Cerebellar cortex (tissue), 1 donor: ENCODE measurements at places on chromosomes 11 and 22.

GRCh38 chr22:36349726-36350125 lies 38.0 kb downstream of the MYH9 start:
- no peak for DNase-seq

- no peak for DNase-seq
These were observed 21.9 kb downstream of the MRPL23 start for GRCh38 chr11:1969035-1969434.

DNA sequence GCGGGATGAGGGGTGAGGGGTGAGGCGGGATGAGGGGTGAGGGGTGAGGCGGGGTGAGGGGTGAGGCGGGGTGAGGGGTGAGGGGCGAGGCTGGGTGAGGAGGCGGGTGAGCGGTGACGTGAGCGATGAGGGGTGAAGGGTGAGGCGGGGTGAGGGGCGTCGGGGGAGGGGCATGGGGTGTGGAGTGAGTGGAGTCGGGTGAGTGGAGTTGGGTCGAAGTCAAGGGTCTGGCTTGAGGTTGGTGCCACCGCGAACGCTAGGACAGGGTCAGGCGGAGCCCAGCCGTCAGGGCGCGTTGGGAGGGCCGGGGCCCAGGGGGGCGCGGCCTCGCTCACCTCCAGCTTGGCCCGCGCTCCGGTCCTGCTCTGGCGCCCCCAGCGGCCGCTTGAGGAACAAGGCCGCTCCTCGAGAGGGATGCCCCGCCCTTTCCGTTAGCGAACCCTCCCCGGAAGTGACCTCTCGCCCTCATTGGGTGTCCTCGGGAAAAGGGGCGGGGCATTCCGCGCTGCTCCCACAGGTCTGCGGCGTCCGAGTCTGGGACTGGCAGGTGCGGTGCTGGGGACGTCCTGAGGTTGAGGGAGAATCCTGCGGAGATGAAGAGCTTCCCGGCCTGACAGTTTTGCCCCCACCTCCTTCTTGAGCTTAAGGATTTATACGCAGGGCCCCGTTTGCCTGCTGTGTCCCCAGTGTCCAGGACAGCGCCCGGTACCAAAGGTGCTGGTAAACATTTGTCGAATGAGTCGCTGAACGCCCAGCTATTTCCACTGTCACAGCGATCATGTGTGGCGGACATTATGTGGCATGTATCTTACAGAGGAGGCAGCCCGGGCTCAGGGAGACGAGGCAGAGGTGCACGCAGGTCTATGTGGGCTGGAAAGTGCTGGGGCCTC lies at the start of gene SYCE3:
Gene SYCE3, minus strand, starts transcription at position 397 of the 890 bp plus-strand sequence. CDS start 6,514 bp downstream, outside the sequence.
- DNase-seq: peak; percentile 98

DNA sequence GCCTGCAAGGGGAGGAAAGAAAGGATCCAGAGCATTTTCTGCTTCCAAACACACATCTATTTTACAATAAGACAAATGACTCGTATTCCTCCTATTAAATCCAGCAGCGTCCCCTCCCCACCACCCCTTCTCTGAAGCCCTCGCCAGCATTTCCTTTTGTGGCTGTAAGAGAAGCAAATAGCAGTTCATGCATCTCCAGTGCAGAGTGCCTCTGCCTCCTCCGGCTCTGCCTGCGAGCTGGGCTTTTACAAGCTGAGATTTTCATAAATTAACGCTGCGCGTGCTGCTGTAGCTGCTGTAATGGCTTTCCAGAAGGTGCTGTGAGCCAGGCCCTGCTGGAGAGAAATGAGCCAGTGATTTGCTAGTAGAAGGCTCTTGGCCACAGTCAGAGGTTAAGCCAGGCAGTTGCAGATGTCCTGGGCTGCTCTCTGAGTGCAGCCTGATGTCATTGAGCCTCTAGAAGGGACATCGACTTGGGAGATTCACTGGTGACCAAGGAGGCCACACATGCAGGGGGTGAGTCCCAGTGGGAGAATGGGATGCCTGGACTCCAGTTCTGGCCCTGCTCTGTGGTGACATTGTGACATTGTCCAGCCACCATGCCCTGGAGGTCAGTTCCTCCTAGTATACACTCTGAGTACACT lies 134.5 kb upstream of the NAV2 start:
- DNase-seq: peak; percentile 74

- DNase-seq: peak; percentile 92
These were observed at the start of the genes CCDC157 and SF3A1 for GRCh38 chr22:30356449-30357235. Gene CCDC157 (plus strand): TSS chr22:30357007. CDS start chr22:30366001, 8,994 bp downstream. Gene SF3A1 (minus strand): TSS chr22:30356894. CDS start chr22:30356792, 102 bp downstream.

GRCh38 chr11:36039471-36039870 lies 95.6 kb downstream of the LDLRAD3 start:
- no peak for DNase-seq

DNA sequence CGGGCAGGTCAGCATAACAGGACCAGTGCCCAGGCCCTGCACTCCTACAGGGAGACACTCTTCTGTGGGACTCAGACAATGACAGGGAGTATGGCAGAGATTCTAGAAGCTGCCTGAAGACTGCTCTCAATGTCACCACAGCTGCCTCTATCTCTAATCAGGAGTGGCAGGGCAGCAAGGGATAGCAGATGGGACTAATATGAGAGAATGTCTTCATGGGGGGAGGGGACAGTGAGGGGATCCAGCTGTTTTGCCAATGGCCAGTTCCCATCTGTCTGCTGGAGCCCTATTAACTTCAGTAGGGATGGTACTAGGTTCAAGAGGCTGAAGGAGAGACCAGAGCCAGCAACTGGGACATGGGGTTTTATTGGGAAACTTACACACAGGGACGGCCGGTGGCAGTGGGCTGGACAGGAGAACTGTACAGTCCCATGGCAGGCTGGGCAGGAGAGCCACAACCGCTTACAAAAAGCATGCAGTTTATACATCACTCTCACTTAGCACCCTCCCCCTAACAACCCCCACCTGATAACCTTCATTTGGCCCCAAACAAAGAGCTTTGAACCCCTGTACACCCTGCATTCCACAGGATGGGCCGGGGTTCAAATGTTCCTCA lies 2.5 kb upstream of the CD82 start:
- DNase-seq: no peak

DNA sequence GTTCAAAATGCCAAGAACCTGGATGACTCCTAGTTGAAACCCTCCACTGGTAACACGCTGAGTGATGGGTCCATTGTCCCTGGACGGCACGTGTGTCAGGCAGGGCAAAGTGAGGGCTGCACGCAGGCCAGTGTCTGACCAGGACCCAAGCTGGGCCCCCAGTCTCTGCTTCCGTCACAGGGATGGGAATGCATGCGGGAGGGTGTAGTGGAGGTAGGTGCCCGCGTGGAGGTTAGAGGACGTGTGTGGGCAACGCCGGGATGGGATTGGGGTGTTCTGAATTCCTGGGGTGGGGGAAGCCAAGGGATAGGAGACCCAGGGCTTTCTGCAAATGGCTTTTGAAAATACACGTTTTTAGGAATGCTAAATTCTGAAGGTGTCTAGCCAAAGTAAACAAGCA lies 943.3 kb downstream of the BRD1 start:
- DNase-seq: no peak
